CD4-positive, alpha-beta T cell treated with Interleukin-17A for 4 hours (primary cell): ENCODE measurements at places on chromosomes 11 and 22.

- DNase-seq: no peak
These were observed 474.0 kb downstream of the MIAT start for GRCh38 chr22:27131346-27131745.

- DNase-seq: no peak
These were observed 857.2 kb upstream of the TENM4 start for GRCh38 chr11:80297858-80298632.

- DNase-seq: no peak
These were observed 360.8 kb downstream of the TBC1D22A start for GRCh38 chr22:47123006-47123826.

DNA sequence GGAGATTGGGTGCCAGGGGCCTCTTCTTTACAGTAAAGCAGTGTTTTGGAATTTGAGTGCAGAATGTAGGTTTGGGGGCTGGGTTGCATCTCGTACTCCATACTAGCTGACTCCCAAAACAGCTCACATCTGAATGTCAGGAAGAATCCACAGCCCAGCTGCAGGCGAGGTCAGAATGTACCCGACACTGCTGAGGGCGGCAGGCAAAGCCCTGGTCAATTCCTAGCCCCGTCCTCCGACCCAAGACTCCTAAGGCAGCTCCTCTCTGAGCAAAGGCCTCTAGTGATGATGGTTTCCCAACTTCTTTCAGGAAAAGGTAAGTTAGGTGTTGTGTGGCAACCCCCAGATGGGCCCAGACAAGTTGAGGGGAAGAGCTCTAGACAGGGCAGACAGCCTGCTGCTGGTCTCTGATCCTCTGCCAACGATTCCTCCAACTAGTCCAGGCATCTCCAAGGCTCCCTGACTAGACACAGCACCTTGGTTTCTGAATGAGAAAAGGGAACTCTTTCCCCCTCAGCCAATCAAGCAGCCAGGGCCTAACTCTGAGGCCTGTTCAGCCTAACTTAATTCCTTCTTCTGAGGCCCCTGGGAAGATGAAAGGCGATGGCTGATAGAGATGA lies 8.6 kb downstream of the LARGE2 start:
- DNase-seq: no peak

- no peak for DNase-seq
These were observed 1.4 kb downstream of the SMPD1 start for GRCh38 chr11:6391537-6392134.

GRCh38 chr11:130180491-130180890 lies 20.9 kb downstream of the ST14 start:
- no peak for DNase-seq

DNA sequence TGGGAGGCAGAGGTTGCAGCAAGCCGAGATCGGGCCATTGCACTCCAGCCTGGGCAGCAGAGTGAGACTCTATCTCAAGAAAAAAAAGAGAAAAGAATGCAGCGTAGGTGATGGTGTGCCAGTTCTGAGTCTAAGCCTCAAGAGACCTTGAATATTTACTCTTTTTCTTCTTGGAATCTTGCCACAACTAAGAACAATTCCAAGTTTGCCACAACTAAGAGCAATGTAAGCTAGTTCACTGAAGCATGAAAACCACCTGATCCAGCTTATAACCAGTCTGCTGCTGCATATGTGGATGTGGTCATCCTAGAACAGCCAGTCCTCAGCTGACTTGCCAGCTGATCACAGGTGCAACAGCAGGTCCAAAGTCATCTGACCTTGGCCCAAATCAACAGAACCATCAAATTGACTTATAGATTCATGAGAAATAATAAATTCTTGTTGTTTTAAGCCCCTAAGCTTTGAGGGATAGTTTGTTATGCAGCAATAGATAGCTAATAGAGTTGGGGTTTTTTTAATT lies 25.4 kb upstream of the SEZ6L start:
- DNase-seq: no peak

- DNase-seq: no peak
These were observed 21.6 kb upstream of the BID start for GRCh38 chr22:17795661-17796548.

GRCh38 chr11:94018721-94019120 lies 2.4 kb upstream of the HEPHL1 start:
- no peak for DNase-seq

- DNase-seq: no peak
These were observed 14.5 kb downstream of the SERPINH1 start for GRCh38 chr11:75576499-75576918.

DNA sequence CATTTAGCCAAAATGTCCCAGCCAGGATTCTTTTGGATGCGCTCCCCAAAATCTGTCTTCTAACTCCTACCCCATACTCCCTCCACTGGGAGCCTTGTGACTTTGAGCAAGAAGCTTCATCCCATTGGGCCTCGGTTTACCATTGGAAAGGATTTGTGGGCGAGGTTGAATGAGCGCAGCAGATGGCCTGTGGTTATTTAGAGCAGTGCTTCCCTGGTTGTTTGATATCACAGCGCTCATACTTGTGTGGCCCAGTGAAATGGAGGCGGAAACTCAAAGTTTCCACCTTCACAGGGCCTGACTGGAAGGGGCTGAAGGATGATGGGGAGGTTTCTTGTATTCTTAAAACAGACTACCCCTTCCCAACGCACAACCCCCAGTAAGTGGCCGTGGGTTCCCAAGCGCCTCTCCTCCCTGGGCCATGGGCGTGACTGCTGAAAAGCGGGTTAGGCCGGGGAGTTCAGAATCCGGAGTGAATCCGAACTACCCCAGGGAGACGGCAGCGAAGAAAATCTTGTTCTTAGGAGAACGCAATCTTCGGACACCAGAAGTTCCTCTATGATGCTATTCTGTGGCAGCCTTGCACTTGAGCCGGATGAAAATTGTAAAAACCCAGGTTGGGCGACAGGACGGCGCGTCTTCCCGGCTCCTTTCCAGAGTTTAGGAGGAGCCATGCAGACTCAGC lies 1.2 kb upstream of the ATF4 start:
- no peak for DNase-seq

DNA sequence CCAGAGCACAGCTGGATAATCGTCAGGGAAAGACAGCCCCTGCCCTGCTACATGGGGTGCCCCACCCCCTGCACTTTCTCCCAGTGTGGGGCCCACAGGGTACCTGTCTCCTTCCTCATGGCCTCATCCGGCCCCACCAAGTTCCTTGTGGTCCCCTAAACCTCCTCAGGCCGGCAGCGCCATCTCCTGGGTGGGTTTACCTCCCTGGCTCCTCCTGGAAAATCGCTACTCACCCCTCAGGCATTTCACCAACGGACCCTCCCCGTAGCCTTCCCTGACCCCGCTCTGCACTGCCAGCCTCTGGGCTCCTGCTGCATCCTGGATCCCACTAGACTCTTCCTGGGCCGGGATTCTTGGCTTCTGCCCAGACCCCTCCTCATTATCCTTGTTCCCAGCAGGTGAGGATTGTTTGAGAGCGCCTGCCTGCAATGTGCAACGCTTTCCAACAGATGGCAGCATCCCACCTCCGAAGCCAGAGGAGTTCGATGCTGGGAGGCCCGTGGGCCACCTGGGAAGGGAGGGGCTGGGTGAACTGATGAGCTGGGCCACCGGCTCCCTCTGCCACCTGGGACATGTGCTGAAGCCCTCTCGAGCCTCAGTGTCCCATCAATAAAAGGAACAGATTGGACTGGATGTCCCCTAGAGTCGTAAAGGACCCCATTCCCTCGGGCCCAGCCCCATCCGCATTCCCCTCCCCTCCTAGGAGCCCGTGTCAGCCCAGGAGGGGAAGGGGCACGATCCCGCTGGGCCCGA lies 44.2 kb upstream of the TTLL12 start:
- DNase-seq: peak; percentile 75

DNA sequence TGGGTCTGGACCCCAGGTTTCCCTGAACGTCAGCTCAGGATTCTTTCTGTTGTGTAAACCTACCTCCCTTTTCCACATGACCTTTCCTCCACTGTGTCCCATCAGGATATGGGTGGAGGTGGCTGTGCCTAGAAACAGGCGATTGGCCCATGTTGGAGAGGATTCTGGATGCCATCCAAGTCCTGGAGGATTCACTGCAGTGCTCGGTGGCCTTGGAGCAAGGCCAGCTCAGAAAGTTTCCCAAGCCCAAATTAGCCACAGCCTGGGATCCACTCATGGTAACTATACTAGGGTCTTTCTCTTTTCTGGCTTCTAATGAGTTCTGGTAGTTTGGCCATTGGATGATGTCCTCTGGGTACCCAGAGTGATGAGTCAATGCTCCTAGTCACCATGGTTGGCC lies 141.6 kb downstream of the SNX19 start:
- no peak for DNase-seq

DNA sequence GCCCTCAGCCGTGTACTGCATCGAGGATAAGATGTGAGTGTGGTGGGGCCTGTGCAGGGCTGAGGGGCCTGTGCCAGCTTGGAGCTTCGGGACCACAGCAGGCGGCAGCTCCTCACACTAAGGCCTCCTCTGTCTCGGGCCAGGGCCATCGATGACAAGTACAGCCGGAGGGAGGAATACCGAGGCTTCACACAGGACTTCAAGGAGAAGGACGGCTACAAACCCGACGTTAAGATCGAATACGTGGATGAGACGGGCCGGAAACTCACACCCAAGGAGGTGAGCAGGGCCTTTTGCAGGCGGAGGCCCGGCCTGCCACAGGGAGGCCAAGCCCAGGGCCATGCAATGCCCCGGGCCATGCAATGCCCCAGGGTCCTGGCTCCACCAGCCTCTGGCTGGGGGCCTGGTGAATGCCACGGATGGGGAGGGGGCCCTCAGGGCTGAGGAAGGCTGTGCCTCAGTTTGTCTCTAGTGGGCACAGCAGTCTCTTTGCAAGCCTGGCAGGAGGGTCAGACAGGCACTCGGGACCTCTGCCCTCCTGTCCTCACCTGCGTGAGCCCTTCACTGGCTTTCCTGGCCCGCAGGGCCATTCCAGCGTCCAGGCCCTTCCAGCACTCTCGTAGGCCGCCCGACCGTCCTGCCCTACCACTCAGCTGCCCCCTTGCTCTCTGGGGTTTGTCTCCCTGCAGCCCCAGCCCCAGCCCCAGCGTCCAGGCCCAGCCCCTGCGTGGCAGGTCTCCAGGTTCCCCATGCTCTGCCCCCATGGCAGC lies 16.3 kb downstream of the SART1 start:
- no peak for DNase-seq

DNA sequence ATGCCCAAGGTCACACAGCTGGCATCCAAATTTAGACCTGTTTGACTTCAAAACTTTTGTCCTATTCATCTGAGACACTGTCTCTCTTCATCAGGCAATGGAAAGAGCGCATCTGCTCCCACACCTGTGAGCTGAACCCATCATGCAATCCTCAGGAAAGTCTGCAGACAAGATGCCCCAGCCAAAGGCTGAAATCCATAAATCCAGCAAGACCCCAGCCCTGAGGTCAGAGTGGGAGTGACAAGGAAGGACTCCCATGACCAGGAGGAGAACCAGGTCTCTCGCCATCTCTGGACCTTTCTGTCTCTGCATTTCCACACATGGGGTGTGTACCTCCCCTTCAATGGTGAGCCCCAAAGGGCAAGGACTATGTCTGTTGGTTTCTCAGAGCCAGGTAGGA lies 83.6 kb upstream of the HMGXB4 start:
- no peak for DNase-seq
